ENCODE measurements at places on chromosomes 3 and 15. TPM values are rescaled to one million over a fixed set of nuclear protein-coding genes. Genes with fewer than 3 reads are reported as not detected.
A peak's percentile ranks its signal among the peaks of the same experiment; 100 is the strongest.

DNA sequence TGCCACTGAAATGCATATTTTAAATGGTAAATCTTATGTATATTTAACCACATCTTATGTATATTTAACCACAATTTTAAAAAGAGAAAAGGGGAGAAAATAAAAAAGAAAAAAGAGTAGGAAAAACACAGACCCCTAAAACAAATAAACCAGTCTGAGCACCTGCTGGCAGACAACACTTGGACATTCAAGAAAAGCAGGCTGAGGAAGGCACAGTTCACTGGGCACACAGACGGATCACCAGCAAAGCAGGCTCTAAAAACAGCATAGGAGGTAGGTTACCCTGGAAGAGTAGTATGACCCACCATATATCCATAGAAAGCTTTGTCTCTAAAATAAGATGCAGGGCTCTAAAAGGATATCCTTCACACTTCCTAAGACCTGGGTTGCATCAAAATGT lies 27.0 kb downstream of the AAGAB start:
- H3K36me3 ChIP-seq, result peaks cover 27% of the 10 kb centered on the region
- H3K27me3 ChIP-seq, result no peaks in the 10 kb centered on the region
- H3K4me3 ChIP-seq, result no peak overlapping the region
- H3K27ac ChIP-seq, result no peak overlapping the region
- peaks cover 11% of the 10 kb centered on the region for H3K4me1 ChIP-seq

GRCh38 chr15:55195996-55196395 lies 745 bp downstream of the RSL24D1 start:
- no peaks in the 10 kb centered on the region for H3K27me3 ChIP-seq
- H3K36me3 ChIP-seq, result peaks cover 9% of the 10 kb centered on the region
- DNase-seq, result no peak

BFSP2 gene
- not detected for total RNA-seq

GP9 gene
- not detected for total RNA-seq

- H3K27me3 ChIP-seq, result no peaks in the 10 kb centered on the region
- H3K4me1 ChIP-seq, result peaks cover 18% of the 10 kb centered on the region
- H3K36me3 ChIP-seq, result no peaks in the 10 kb centered on the region
- no peak for DNase-seq
Observed at GRCh38 chr3:195394024-195394423, 48.8 kb downstream of the ACAP2 start.

- peaks cover 29% of the 10 kb centered on the region for H3K4me1 ChIP-seq
- H3K27me3 ChIP-seq, result no peaks in the 10 kb centered on the region
- H3K4me3 ChIP-seq, result peak within 1 kb of the TSS; percentile 82
- H3K36me3 ChIP-seq, result no peaks in the 10 kb centered on the region
- H3K27ac ChIP-seq, result peak within 1 kb of the TSS; percentile 90
Observed at GRCh38 chr3:183252973-183253527, at the start of gene B3GNT5. B3GNT5 (plus strand) TSS chr3:183253253; CDS start chr3:183269799, 16,546 bp downstream.

GRCh38 chr15:78130466-78131294 lies 565 bp downstream of the CIB2 start:
- H3K4me1 ChIP-seq, result peaks cover 12% of the 10 kb centered on the region
- no peaks in the 10 kb centered on the region for H3K27me3 ChIP-seq
- DNase-seq, result no peak
- peak overlapping the region; percentile 72 for H3K4me3 ChIP-seq
- H3K36me3 ChIP-seq, result no peaks in the 10 kb centered on the region

All from chondrocyte (in vitro differentiated cells).